Tongue (tissue), 3 donors: ENCODE measurements at places on chromosomes 2 and 18. TPM values are rescaled to one million over a fixed set of nuclear protein-coding genes. Genes with fewer than 3 reads are reported as not detected.

Gene CYS1
- total RNA-seq, result 5.4 TPM

Gene ASB1
- total RNA-seq, result 43.6 TPM

Gene PDE6D
- total RNA-seq, result 14.8 TPM

Gene ANKRD30B
- total RNA-seq, result not detected

DNA sequence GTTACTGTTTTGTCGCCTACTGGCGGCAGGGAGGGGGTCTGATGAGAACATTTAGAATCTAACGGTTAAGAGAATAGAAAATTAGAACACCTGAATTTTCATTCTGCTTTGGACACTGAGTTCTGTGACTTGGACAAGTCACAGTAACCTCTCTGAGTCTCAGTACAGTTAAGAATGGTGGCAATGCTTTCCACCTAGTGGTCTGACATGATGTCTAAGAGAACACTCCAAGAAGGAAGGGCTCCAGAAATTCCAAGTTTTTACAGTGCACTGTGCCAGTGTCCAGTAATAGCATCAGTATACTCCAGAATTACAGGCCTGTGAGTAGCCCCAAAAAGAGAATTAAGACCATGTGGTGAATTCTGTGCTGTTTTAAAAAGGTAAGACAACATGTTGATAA lies 174.1 kb upstream of the ZFP36L2 start:
- DNase-seq, result no peak

- no peak for DNase-seq
These were observed 4.3 kb upstream of the PLCL1 start for GRCh38 chr2:197800091-197800490.

- no peak for DNase-seq
These were observed 86.6 kb downstream of the ATP8B1 start for GRCh38 chr18:57716549-57716948.

- DNase-seq, result no peak
These were observed 37.5 kb downstream of the PAX8 start for GRCh38 chr2:113240915-113241911.
